ENCODE measurements at places on chromosomes 3 and 15.

DNA sequence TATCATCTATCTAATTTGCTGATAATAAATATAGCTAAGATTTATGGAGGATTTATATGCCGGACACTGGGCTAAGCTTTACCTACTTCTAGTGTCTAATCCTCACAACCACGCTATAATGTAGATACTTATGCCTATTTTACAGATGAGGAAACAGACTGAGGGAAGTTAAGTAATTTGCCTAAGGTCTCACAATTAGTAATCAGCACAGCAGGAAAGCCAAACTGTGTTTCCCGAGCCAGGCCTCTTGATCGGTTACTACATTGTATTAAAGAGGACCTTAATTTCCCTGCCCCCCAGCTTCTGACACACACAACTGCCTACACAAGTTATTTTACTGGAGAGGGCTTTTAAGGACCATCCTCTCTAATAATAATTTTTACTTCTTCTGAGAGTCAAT, 40.9 kb downstream of the ONECUT1 start:
- DNase-seq = no peak

DNA sequence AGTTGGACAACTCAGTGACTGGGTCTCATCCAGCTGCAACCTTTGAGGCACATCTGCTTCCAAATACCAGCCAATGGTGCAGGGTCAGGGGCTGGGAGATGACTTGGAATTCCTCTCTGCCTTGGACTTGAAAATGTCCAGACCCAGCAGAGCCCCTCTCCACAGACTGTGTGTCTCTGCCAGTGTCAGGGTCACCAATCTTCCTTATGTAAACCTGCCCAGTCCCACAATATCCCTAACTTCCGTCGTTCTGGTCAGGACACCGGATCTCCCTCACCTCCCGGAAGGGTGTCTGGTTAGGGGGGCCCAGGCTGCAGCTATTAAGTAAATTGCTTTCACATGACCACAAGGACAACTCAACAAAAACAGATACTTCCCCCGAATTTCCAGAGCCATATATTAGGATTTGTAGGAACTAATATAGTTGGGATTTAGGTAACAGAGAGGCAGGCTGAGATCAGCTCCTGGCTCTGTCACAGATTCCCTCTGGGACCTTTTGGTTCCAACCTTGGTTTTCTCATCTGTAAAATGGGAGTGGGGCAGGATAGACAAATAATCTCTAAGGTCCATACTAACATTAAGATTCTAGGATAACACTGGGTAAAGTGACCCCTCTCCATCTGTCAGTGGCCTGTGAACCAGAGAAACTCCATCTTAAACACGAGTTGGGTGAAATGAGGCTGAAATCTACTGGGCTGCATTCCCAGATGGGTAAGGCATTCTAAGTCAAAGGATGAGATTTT, 30.8 kb downstream of the IGDCC3 start:
- DNase-seq = no peak

GRCh38 chr3:127997961-127998360, 54.3 kb upstream of the SEC61A1 start:
- no peak for DNase-seq

GRCh38 chr3:69541711-69542088, 155.8 kb upstream of the FRMD4B start:
- DNase-seq = no peak

DNA sequence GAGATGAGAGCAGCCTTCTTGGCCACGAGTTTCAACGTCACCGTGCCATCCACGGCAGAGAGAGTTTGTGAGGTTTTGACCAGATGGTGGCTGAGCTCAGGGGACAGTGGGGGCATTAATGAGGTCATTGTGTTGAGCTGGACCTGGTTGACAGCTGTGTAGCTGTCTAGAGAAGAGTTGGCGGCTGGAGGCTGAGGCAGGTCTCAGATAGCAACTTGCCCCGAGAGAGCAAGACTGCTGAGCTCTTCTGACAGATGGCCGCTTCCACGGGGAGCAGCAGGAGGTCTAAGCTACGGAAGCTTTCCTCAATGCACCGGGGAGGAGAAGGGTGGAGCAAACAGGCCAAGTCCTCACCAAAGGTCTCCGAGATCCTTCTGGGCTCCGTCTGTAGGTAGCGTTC, 44.8 kb upstream of the EIF5A2 start:
- DNase-seq = no peak

DNA sequence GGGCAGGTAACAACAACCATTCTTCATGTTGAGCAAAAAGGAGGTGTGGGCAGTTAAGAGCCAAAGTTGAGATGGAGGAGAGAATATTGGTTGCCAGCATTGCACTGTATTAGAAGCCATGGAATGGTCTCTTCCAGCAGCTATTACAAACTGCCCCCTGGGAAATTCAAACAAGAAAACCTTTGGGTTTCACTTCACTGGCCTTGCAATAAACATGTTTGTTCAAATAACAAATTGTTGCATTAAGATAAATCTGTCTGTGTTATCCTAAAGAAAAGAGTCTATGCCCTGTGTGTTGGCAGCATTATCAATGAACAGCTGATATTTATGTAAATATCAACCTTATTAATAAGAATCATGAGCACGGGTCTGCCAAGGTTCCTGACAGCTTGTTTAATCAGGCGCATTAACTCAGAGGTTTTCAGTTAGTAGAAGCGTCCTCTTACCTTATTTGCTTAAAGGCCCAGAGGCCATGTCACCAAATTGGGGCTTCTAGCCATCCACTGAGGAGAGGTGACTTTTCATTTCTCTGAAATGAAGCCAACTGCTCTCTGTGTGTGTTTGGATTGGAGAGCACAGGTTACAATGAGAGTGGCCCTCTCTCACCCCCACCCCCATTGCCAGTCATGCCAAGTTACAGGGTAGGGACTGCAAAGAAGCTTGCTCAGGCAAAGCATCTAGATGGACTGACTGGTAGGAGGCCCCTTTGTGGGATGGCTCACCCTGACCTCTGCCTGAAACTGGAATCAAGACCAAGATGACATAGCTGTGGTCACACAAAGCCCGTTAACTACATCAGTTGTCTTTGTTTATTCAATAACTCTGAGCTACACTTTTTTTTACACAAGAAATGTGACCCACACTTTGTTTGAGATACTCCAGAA, 10.5 kb downstream of the FILIP1L start:
- no peak for DNase-seq

GRCh38 chr3:119514637-119515036, 16.3 kb downstream of the TIMMDC1 start:
- no peak for DNase-seq

- no peak for DNase-seq
Observed at GRCh38 chr3:94251566-94251965, 188.7 kb downstream of the NSUN3 start.

GRCh38 chr3:197367081-197367780, 68.8 kb upstream of the DLG1 start:
- DNase-seq = no peak

DNA sequence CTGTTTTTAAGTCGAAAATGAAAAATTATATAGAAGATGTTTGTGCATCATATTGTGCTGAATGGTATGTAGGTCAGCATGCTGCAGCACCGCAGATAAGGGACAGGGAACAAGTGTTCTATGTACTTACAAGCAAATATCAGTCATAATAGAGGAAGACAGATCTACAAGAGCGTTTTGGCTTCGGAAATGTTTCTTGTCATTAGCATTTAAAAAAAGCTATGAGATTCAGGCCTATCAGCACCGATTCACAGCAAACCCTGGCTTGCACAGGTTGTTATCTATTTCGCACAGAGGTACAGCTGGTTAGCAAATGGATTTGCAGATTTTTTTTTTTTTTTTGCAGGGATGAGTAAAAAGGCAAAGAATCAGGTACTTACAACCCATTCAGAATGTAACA, 204.2 kb upstream of the TBC1D5 start:
- no peak for DNase-seq
